ENCODE measurements at places on chromosomes 3 and 15.

DNA sequence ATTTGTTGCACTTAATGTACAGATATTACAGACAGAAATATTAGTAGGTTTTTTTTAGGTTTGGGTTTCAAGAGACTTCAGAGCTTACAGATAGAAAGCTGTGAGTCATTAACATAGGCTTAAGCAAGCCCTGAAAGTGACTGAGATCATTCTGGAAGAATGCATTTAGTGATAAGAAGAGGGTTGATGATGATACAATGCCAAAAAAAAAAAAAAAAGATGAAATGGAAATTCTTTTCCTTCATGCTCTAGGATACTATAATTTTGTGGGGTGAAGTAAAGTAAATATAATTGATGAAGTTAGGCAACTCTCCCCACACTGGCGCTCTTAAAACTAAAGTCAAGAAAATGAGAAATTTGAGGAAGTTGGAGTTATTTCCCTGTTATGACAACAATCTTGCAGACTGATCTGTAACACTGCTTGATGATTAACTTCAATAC, 169.4 kb upstream of the ZNF385D start:
- no peak for DNase-seq

- no peak for DNase-seq
Measured at GRCh38 chr15:66114863-66115425, 138.6 kb downstream of the MEGF11 start.

GRCh38 chr15:80619680-80620079, 75.4 kb upstream of the ABHD17C start:
- no peak for DNase-seq

GRCh38 chr3:105584003-105584790, 217.5 kb downstream of the ALCAM start:
- no peak for DNase-seq

DNA sequence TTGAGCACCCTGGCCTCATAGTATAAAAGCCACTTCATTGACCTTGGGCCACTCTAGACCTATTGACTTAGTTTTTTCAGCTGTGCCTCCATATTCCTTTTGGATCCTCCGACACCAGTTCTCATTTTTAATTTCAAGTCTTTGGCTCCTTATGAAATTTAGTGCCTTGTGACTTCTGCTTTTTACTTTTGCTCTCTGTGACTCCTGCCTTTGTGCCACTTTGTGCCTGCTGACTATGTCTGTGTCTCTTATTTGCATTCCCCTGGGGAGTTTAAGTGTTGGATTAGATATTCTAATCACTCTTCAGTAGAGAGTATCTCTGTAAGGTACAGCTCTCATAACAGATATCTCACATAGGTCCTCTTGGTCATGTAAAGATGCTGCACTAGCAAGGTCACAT, 39.6 kb upstream of the GPR149 start:
- no peak for DNase-seq

GRCh38 chr3:128518587-128519490, 25.8 kb upstream of the GATA2 start:
- DNase-seq: no peak

GRCh38 chr3:331881-332280, 135.3 kb downstream of the CHL1 start:
- no peak for DNase-seq

DNA sequence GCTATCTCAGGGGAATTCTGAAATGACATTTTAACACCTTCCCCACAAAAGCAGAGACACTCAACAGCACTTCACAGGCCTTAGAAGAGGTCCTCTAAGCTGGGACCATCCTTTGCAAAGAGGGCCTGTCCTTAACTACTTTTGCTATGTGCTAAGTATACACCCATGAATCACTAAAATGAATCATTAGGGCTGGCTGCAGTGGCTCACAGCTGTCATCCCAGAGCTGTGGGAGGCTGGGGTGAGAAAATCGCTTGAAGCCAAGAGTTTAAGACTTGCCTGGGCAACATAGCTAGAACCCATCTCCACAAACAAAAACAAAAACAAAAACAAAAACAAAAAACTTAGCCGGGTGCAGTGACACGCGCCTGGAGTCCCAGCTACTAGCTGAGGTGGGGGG, 53.9 kb upstream of the MELTF start:
- DNase-seq: peak; percentile 90

DNA sequence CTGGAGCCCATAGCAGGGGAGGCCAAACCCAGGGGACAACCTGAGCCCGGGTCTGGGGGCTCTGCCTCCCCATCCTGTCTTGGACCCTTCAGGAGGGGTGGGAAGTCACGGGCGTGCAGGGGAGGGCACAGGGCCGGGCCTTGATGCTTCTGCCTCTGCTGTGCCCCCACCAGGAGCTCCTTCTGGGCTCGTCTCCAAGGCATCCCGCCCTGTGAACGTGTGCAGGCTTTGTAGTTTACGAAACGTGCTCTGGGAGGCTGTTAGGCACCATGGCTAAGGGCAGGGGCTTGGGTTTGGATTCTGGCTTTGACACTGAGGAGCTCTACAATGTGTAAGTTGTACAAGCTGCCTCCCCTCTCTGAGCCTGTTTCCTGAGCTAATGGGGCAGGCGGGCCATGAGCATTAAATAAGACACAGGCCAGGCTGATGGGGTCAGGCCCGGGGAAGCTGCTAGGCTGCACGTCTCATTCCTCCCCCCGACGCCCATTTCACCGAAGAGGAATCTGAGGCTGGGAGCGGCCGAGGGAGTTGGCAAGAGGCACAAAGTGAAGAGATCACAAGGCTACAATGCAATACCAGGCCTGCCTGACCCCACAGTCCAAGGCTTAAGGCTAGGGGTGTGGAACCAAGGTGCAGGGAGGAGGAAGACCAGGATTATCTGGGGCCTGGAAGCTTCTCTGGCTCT, 19.6 kb downstream of the PLXND1 start:
- DNase-seq: no peak

DNA sequence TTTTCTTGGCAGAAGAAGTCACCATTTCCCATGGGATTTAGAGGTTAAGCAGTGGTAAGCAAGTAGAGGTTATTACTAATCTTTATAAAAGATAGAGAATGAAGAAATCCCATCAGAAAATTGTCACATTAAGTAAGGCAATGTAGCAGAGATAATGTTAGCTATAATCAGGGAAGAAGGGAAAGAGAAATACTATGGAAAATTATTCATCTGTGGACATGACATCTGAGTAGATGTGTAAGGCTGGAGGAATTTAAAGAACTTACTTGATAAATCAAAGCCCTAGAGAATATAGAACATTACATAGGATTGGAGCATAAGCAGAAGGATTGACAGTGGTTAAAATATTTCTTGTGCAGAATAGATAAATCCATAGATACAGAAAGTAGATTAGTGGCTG, 553.1 kb upstream of the CBLB start:
- no peak for DNase-seq

DNA sequence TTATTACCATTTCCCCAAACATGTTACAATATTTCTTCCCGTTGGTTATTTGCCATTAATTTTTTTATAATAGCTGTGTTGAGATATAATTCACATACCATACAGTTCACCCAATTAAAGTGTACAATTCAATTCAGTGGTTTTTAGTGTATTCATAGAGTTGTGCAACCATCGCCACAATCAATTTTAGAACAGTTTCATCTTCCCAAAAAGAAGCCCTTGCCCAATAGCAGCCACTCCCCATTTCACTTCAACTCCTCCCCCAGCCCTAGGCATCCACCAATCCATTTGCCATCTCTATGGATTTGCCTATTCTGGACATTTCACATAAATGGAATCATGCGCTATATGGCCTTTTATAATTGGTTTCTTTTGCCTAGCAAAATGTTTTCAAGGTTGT, 225.1 kb downstream of the EPHB1 start:
- DNase-seq: no peak

GRCh38 chr3:13495351-13495813, 15.3 kb downstream of the HDAC11 start:
- no peak for DNase-seq

DNA sequence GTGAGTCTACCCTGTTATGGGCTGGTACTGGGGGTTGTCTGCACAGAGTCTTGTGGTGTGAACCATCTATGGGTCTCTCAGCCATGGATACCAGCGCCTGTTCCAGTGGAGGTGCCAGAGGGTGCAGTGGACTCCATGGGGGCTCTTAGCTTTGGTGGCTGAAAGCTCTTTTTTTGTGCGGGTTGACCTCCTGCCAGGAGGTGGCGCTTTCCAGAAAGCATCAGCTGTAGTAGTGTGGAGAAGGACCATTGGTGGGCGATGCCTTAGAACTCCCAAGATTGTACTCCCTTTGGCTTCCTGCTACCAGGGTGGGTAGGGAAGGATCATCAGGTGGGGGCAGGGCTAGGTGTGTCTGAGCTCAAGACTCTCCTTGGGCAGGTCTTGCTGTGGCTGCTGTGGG, 602.6 kb downstream of the RSL24D1 start:
- DNase-seq: no peak

DNA sequence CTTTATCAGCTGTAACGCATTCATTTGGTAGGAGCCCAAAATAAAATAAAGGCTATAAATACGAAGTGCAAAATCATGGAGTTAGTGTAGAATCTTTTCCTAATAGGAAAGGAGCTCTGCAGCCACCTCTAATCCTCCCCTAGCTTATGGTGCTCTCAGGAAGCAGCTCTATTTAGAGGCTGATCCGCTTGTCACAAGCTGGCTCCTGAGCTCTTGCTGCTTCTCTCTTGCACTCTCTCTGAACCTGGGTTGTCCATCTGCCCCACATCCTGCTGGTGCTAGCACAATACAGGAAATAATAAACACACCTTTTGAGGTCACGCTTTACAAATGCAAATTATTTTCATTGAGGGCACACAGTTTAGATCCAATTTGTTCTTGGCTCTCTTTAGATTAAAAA, 37.3 kb upstream of the BFSP2 start:
- DNase-seq: peak; percentile 20

GRCh38 chr3:129605203-129605921, 1.1 kb downstream of the PLXND1 start:
- DNase-seq: peak; percentile 39

GRCh38 chr3:74273555-74274402, 340.7 kb downstream of the CNTN3 start:
- DNase-seq: no peak

DNA sequence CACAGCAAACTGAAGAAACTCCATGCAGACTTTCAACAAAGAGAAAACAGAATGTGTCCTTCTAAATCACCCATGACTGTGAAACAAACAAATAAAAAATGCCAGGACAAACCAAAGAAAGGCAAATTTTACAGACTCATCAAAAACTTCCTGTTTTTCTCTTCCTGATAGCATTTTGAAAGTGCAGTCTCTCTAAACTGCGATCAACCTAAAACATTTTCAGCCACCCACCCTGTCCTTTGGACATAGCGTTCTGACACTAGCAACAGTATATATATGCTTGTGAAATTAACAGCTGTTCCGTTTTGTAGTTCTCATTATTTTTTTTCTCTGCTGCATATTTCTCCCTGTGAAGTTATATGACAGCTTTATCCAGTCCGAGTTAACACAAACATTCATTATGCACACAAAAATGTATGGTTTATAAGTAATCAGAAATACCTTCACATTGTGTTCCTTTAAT, 151.7 kb downstream of the FBN1 start:
- DNase-seq: no peak

- DNase-seq: no peak
Measured at GRCh38 chr3:29478611-29479010, 197.7 kb downstream of the RBMS3 start.

GRCh38 chr3:143121241-143122088, 1.9 kb downstream of the CHST2 start:
- no peak for DNase-seq

GRCh38 chr15:67225336-67225735, 29.1 kb downstream of the AAGAB start:
- DNase-seq: no peak

DNA sequence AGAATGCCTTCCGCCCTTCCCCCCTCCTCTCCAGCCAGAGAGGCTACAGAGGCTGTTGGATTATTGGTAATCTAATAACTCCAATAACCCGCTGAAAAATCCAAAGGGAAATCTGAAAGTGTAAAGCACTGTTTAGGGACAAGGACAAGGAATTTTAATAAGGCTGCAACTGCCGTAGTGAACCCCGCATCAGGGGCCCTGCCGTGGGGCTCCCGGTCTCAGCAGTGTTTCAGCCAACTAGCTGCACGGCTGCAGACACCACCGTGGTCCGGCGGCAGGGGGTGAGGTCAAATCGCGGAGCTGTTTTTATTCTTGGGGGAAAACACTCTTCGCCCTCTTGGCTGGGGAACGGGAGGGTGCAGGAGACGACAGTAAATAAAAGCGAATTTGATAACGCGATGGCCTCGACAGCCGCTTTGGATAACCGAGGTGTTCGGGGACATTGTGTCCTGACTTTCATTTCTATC, 6.1 kb downstream of the BCL6 start:
- peak; percentile 72 for DNase-seq

DNA sequence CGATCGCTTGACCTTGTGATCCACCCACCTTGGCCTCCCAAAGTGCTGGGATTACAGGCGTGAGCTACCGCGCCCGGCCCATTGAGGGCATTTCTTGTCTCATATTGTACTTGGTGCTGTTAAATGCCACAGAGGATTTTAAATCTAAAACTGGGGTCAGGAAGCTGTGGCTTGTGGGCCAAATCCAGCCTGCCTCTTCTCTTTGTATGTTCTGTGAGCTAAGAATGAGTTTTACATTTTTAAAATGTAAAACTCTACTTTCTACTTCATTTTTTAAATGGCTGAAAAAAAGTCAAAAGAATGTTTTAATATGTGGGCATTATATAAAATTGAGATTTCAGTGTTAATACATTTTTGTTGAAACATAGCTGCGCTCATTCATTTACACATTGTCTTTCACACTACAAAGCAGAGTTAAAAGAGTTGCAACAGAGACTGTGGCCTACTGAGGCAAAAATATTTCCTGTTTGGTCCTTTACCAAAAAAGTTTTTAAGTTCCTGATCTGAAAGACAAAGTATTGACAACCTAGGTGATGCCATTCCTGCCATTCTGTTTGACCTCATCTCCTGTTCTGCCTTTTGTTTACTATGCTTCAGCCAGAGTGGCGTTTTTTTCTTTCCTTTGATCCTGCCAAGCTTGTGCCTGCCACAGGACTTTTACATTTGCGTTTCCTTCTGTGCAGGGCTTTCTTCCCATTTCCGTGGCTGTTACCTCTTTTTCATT, 50.4 kb downstream of the PDCD6IP start:
- no peak for DNase-seq

DNA sequence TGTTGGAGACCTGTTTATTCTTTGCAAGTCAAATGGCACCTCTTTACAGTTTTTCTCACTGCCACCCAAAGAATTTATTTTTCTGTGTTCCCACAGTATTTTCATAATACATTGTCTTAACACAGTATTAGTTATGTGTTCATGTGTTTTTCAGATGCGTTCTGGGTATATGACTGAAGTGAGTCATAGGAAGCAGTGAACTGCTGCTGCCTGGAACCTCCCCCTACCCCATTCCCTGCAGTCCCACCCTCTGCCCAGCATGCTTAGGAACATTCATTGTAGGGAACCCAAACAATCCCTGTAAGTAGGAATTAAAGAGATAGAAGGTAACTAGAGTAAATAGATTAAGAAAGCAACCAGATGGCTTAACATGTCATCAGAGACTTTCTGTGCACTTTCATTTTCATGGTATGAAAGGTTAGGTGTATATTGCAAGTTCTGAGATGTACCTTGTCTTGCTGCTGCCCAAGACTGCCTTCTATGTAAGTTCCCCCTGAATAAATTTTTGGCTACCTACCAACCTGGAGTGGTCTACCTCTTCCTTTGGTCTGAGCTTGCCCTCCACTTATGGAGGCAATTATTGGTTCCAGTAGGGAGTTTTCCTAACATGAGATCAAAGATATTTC, 21.9 kb upstream of the SQOR start:
- DNase-seq: no peak

- no peak for DNase-seq
Measured at GRCh38 chr3:101017017-101017416, 23.8 kb upstream of the ABI3BP start.

All from NCI-H1417 (cell line).